Activated gamma-delta T cell treated with Interleukin-2 at 50 U/mL for 16 hours (primary cell): ENCODE measurements at places on chromosomes 7 and 10.

GRCh38 chr7:66504131-66504530, 124.5 kb upstream of the KCTD7 start:
- no peak for DNase-seq

DNA sequence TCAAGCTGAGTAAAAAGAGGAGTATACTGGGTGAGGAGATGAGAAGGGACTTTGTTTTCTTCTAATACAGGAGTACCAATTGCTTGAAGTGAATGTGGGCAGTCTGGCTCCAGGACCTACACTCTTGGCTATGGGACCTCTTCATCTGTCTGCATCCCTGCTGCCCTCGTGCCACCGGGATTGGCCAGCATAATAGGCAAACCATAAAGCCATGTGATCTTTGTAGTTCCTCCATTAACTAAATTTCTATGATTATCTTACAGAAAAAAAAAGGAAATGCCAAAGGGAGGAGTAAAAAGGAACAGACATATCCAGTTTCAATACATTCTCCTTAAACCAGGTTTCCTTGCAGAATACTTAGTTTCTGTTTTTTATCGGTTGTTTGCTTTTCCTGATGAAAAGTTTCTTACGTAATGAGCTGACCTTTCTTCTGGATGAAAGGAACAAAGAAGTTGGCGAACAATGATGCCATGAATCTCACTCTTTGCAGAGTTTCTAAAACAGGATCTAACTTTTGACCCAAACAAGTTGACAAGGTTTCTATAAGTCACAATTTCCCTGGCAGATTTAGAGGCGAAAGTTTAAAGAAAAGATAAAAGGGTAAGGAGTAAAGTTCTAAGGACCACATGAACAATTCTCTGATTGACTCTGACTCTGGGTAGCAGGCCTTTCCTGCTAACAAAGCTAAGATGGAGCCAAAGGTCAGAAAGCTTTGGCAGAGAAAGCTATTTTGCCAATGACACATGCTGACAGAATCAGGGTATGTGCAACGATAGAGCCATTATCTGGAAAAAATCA, 54.1 kb downstream of the LAMB1 start:
- no peak for DNase-seq

DNA sequence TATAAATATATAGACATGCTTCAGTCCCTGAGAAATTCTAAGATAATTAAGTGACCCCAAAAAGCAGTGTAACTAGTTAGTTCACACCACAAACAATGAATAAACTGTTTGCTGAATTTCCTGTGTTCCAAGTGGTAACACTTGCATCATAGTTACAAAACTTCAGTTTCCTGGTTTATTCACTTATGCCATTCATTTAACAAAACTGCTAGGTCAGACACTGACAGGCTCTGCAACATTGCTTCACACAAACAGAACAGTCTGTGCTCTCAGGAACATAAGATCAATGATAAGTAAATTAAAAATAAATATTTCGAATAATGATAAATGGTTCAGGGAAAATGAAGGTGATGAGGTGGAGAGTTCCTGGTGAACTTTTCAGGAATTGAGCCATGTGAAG, 133.3 kb upstream of the NAMPT start:
- no peak for DNase-seq

GRCh38 chr7:103622274-103622673, 176.3 kb upstream of the SLC26A5 start:
- no peak for DNase-seq

GRCh38 chr10:131641231-131641630, 259.6 kb upstream of the PPP2R2D start:
- no peak for DNase-seq

DNA sequence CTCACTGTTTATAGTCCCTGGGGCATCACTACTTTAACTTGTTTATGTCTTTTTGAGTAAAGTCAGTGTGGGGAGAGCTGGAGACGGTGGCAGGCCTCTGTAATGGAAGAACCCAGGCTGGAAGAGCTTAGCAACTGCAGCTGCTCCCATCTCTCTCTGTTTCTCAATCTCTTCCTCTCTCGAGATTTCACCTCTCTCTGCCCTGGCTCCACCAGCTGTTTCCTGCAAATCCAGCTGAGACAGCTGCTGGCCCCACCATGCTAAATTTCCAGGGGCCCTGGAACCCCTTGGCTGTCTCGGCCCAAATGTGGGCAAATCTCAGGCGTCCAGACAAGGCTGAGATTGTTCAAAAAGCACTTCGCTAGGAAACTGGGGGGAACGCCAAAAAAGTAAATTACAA, 25.8 kb upstream of the SLF2 start:
- DNase-seq, result no peak

GRCh38 chr10:85648279-85648754, 718.3 kb downstream of the GRID1 start:
- no peak for DNase-seq

GRCh38 chr7:84092207-84092606, 102.4 kb downstream of the SEMA3A start:
- DNase-seq, result no peak

DNA sequence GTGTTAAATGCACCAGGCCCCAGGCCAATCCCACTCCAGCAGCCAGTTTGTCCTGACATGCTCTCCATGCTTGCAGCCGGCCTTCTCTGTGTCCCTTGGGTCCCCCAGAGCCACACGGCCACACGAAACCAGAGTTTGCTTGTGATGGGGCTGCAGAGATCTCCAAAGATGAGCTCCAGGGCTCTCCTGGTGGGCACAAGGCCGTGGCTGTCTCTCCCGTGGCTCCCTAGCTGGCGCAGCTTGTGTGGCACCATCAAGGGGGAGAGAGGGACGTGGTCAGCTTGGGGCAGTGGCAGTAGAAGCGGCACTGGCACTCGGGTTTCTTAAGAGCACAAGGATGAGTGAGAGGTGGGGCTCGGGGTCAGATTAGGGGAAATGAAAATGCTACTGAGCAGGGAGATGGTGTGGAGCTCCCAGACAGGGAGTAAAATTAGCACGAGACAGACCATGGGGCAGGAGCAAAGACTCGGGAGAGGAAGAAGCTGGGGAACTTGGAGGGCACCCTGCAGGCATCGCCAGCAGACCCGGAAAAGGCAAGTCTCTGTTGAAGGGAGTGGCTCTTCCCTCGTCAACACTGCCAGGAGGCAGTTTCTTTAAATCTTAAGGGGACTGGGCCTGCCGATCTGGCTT, 572.5 kb upstream of the FOXK1 start:
- no peak for DNase-seq

- DNase-seq, result no peak
Measured at GRCh38 chr7:10239695-10240345, 733.9 kb upstream of the PHF14 start.

DNA sequence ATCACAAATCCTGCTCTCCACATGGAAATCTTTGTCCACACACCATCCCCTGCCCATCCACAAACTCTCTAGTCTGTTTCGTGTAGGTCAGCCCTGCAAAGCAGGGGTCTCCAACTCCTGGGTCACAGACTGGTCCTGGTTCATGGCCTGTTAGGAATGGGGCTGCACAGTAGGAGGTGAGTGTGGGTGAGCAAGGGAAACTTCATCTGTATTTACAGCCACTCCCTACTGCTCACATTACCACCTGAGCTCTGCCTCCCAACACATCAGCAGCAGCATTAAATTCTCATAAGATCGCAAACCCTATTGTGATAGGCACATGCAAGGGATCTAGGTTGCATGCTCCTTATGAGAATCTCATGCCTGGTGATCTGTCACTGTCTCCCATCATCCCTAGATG, 242.1 kb downstream of the FGFR2 start:
- no peak for DNase-seq

- DNase-seq, result peak; percentile 75
Measured at GRCh38 chr10:79067241-79068202, 1.2 kb upstream of the ZMIZ1 start.

GRCh38 chr7:130488392-130489139, 3.3 kb upstream of the MEST start:
- DNase-seq, result no peak

GRCh38 chr7:105098863-105099515, 85.0 kb downstream of the KMT2E start:
- DNase-seq, result no peak
